ENCODE measurements at places on chromosomes 3 and 15.

DNA sequence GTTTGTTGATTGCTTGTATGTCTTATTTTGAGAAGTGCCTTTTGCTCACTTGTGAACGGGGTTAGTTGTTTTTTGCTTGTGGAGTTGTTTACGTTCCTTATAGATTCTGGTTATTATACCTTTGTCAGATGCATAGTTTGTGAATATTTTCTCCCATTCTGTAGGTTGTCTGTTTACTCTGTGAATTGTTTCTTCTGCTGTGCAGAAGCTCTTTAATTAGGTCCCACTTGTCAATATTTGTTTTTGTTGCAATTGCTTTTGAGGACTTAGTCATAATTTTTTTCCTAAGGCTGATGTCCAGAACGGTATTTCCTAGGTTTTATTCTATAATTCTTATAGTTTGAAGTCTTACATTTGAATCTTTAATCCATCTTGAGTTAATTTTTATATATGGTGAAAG is 285.3 kb upstream of the GADL1 start:
- no peak for DNase-seq

- no peak for DNase-seq
Measured at GRCh38 chr3:37032961-37033360, 39.6 kb downstream of the MLH1 start.

- no peak for DNase-seq
Measured at GRCh38 chr15:29622637-29623036, 199.6 kb downstream of the TJP1 start.

DNA sequence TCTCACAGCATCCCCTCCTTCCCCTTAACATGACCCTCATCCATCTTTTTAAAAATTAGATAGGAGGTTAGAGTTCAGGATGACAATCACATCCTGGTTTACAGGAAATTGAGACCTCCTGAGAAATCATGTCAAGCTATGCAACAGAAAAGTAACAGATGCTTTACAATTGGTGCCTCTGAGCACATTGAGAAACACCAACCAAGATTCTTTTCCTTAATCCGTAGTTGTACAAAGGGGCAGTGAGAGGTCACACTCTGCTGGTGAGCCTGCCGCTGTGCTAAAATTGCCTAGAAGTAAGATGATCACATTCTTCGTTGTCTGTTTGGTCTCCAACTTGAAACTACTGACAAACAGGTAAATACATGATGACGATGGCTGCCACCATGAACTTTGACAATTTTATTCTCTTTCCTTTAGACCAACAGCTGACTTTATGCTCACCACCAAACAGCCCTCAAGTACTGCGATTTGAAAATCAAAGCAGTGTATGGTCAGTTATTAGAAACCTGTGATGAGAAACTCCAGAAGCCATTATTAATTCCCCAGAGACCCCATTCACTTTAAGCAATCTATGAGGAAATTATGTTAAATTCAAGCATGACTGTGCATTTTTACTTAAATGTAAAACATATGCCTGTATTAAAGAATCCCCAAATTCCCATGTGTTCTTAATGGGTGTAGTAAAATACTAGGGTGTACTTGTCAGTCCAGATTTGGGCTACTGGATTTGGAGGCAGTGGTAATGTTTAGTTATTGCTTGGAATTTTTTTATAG is 210.7 kb upstream of the UBE2E1 start:
- no peak for DNase-seq

DNA sequence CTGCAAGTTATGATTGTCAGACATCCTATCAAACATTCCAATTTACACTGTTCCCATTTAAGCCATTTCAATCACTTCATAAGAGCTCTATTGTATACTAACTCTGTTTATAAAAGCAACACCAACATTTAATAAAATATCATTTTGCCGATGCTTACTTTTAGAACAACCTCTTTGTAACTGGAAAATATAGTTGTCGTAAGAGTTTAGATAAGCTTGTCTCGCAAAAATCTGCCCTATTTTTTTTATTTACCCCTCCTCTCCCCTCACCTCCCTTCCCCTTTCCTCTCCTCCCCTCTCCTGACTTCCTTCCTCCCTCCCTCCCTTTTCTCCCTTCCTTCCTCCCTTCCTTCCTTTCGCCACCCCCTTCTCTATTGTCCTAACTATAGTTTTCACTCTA is 105.7 kb upstream of the PEX5L start:
- DNase-seq = no peak

GRCh38 chr3:151707216-151707615 is 26.5 kb upstream of the AADACL2 start:
- DNase-seq = no peak
